ENCODE measurements at places on chromosomes 1 and 21.

GRCh38 chr1:202291961-202292712 is 49.6 kb downstream of the UBE2T start:
- DNase-seq = no peak

GRCh38 chr1:109134423-109134822 is 20.5 kb downstream of the ELAPOR1 start:
- DNase-seq = no peak

GRCh38 chr1:41638086-41639024 is 153.9 kb upstream of the EDN2 start:
- DNase-seq = no peak

GRCh38 chr1:156740237-156740740 is 599 bp downstream of the MRPL24 start:
- DNase-seq = no peak

GRCh38 chr1:9281071-9281827 is 11.4 kb upstream of the SPSB1 start:
- DNase-seq = no peak

- DNase-seq = no peak
Measured at GRCh38 chr21:44391345-44392091, 38.1 kb downstream of the TRPM2 start.

GRCh38 chr1:62573675-62574074 is 23.6 kb upstream of the ANGPTL3 start:
- no peak for DNase-seq

DNA sequence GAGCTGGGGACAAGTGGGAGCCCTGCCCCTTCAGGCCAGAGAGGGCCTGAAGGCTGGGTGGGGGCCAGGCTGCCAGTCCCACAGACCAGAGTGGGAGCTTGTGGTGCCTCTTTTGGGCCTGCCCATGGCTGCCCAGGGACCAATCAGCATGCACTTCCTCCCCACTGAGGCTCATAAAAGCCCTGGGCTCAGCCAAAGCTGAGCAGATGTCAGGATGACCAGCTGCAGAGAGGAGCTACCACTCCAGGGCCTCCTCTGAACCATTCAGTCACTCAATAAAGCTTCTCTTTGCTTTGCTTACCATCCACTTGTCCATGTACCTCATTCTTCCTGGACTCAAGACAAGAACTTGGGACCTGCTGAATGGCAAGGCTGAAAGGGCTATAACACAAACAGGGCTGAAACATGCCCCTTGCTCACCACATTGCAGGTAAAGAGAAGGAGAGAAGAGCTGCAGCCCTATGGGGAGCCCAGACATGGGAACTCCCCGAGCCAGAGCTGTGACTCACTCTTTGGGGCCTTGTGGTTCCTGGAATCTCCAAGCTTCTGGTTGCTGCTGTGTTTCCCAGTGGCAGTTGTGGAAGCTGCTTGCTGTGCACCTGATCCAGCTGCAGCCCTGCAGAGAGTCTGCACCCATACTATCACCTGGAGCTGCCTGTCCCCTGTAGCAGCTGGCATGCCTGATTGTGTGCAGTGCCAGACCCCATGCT is 82.0 kb downstream of the OLFML3 start:
- no peak for DNase-seq

DNA sequence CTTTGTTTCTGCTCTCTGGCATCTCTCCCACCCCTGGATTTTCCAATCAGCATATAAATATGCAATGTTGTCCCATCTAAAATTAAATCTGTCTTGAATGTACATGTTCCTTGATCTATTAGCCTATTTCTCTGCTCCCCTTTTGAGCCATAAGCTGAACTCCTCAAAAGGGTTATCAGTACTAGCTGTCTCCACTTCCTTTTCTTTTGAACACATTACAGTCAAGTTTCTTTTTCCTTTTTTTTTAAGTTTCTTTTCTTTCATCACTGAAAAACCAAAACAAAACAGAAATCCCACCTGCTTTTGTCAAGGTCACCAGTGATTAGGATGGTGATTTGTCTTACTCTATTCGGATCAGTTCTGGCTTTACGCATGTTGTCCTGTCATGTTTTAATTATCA is 29.3 kb downstream of the XCL2 start:
- no peak for DNase-seq

DNA sequence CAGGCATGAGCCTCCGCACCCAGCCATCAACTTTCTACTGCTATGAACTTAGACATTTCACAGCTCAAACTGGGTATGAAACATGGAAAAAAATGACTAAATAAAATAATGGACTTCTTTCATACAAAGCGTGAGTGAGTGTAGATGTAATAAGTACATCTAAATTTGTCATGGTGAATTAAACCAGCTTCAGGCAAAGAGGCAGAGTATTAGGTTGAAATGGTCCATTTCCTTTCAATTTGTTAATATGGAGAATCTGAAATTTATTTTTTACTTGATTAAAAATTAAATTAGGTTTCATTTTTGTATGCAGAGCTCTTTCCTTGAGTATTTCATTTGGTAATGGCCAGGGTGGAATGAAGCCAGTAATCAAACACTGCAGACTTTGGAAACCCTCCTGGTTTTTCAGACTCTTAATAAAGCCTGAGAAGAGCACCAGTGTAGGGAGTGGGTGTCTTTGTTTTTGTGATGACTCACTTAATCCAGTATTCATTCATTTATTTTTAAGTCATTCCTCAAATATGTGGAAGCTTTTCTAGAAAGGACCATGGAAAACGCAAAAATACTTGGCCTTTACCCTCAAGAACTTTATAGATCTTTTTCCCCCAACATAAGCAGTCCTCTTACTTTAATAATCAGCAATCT is 49.2 kb downstream of the ALG14 start:
- no peak for DNase-seq

- no peak for DNase-seq
Measured at GRCh38 chr1:217969428-217969827, 315.7 kb upstream of the RRP15 start.

DNA sequence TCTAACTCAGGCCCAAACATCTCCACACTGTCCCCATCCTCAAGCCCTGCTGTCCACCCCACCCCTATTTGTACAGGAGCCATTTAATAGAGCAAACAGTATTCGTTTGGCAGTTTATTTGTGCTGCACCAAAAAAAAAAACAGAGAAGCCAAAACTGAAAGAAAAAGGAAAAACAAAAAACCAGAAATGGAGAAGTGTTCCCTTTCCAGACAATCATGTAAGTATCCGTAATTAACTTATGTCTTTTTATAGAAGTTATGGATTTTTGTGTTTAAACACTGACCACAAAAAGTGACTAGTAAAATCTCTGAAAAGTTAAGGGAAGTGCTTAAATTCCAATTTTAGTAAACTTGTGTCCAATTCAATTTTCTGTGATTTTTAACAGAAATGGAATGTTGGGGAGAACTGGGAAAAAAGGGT is 40.4 kb upstream of the ZBTB18 start:
- no peak for DNase-seq

DNA sequence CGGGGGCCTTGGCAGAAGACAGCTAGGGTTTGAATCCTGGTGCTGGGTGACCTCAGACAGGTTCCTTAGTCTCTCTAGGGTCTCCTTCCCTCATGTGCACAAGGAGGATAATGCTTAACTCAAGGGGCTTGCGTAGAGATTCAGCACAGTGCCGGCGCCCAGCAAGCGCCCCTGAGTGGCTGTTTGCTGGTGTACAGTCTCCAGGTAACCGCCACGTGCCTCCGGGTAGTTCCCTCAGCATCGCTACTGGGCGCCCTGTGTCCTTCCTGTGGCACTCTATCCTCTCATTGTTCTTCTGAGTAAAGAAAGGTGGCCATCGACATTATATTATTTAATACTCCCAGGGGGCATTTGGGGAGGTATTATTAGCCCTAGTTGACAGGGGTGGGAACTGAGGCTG is 80.9 kb downstream of the NENF start:
- DNase-seq = no peak

DNA sequence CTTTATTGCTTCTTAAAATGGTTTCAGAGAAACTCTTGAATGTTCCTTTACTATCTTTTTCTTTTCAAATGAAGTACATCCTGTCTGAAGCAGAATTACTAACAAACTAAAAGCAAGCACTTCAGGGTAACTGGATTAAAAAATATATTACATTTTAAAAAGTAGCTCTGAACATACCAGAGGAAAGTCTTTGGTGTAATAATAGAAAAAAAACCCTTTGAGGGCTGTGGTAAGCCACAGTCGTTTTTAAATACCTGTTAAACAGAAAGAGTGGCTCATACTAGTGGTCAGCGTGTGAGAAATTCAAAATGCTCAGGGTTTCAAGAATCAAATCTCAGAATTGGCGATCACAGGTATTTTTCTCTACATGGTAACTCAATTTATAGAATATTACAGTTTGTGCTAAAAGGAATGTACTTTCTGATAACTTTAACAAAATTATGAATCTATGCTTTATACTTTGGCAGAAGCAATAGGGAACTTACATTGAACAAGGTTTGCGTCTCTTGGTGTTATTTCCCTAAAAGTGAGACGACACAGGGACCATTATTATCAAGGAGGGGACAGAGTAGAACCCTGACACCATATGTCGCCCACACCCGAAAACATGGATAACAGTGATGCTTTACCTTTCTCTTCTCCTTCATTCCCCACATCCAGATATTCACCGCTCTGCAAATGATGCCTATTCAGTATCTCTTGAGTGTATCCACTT is 97.0 kb upstream of the DPH5 start:
- DNase-seq = no peak

DNA sequence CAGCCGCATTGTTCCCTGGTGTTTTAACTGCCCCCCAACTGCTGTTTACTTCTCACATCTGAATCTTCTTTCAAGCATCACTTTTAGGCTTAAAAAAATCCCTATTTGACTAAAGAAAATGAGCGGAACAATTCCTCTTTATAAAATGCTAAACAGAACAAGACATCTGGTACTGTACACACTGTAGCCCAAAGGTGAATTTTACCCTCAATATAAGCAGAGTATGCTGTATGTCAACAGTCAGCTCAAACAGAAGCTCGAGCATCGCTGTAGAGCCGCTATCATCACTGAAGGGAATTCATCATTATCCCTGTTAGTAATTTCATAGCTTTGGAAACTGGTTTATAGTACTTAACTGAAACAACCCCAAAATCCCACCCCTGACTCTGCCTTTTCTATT is 85.3 kb downstream of the LRRC8D start:
- no peak for DNase-seq

DNA sequence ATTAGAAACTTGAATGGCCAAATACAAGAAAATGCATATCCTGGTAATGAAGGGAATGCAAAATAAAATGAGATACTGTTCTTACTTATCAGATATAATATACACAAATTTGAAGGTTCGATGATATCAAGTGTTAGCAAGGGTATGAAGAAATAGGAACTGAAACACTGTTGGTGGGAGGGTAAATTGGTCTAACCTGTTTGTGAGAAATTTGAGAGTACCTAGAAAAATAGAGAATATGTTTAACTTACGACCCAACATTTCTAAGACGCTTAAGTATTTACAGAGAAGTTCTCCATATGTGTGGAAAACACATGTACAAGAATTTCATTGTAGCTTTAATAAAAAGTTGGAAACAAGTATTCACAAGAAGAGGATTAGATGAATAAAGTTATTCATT is 25.9 kb downstream of the ATG4C start:
- no peak for DNase-seq

DNA sequence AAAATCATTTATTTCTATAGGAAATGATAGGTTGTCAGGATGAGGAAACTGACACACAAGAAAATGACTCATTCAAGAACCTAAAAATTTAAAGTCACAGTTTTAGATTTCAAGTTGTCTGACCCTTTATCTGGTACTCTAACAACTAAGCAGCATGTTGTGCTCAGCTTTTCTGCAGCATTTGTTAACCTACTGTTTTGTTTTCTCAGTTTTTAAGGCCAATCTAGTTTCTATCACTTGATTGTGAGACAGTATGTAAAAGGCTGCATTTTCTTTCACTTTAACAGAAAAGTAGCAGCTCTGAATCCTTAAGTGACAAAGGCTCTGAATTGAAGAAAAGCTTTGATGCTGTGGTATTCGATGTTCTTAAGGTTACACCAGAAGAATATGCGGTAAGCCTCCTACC is 59.1 kb downstream of the RALGPS2 start:
- no peak for DNase-seq

DNA sequence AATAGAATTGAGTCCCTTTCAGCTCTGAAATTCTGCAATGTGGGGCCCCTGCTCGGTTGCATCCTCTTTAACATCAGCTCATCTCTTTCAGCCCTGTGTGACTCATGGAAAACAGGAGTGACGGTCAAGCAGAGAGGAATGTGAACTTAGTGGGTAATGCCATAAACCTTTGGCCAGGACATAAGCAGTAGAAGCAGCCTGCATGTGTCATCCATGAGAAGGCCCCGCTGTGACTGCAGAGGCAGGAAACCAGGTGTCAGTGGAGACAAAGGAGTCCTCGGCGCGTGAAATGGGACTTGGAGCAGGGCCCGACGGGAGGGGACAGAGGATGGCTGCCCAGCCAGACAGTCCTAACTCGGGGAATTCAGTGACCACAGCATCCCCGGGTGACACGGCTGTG is 21.1 kb upstream of the EPHB2 start:
- DNase-seq = no peak

DNA sequence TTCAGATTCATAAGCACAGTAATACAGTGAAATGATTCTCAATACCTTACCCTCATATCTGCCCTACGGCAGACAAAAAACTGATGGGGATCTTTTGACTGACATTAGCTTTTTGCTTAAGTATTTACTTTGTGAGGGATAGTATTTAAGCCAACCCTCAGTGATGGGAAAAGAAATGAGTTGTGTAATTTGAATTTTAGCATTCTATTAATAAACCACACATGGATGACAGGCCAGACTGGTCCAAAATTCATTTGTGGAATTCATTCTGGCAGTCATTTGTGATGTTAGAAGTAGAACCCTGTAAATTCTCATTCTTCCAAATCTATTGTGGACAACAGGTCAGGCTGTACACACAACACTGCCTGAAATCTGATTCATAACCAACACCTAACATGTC is 14.9 kb downstream of the TRIM33 start:
- DNase-seq = no peak

DNA sequence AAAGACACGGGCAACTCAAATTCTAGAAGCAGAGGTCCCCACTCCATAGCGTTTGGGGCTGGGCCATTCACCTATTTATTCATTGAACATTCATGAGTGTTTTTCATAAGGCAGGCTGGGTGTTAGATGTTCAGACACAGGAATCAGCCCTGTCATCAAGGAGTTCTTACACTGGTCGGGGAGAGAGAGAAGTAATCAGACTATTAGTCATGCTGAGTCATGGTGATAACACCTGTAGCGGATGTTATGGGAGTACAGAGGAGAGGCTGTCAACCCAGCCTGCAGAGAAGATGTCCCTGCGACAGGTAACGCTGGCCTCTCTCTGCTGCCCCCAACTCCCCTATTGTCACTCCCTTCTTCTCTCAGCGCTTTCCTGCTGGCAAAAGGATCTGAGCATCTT is 17.2 kb downstream of the LY9 start:
- no peak for DNase-seq

All from frontal cortex (tissue), 4 donors.